ENCODE measurements at places on chromosomes 2 and 18.

DNA sequence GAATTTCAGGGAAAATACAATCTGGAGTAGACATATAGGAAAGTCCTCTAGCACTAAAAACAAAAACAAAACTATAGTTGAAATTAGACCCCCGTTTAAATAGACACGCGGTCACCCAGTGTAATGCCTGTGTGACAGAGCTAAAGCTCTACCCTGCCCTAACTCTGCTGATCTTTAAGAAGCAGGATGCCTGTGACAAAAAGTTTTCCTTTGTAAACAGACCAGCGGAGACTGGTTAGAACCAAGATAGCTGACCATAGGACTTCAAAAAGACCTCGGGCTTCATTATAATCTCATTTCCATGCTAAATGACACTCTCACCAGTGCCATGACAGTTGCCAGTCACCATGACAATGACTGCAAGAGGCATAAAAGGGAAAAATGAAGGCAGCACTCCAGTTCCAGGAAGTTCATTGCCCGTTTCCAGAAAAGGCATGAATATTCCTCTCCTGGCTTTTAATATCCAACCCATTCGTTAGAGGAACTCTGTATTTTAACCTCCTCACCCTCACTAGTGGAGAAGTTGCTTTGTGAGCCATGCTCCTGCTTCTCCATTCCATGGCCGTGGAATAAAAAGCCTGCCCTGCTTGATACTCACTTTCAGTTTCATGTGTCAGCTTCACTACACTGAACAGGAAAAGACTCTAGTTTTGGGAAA, 157.2 kb upstream of the COPS8 start:
- DNase-seq: no peak

- no peak for DNase-seq
These were observed 74.7 kb upstream of the PTPRM start for GRCh38 chr18:7492385-7492784.

GRCh38 chr2:63846487-63846886, 4.8 kb downstream of the UGP2 start:
- no peak for DNase-seq

GRCh38 chr18:3758531-3758930, 308.6 kb downstream of the TGIF1 start:
- no peak for DNase-seq

DNA sequence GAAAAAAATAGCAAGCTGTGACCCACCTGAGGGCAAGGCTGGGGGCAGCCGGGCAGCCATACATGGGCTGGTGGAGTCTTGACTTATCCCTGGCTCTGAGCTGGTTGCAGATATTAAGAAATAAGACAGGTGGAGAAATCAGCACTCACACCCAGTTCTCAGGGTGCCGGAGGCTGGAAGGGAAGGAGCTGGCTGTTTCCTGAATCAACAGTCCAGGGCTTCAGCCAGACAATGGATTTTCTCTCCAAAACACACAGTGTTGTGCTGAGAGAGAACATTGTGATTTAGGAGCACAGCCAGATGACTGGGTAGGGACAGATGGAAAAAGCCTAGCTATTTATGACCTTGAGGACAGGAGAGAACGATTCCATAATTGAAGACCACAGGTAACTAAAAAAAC, 208.8 kb downstream of the LDLRAD4 start:
- no peak for DNase-seq

- no peak for DNase-seq
These were observed 58.3 kb upstream of the MAPRE3 start for GRCh38 chr2:26911911-26912861.

GRCh38 chr2:64380853-64381527, 73.0 kb upstream of the LGALSL start:
- no peak for DNase-seq

DNA sequence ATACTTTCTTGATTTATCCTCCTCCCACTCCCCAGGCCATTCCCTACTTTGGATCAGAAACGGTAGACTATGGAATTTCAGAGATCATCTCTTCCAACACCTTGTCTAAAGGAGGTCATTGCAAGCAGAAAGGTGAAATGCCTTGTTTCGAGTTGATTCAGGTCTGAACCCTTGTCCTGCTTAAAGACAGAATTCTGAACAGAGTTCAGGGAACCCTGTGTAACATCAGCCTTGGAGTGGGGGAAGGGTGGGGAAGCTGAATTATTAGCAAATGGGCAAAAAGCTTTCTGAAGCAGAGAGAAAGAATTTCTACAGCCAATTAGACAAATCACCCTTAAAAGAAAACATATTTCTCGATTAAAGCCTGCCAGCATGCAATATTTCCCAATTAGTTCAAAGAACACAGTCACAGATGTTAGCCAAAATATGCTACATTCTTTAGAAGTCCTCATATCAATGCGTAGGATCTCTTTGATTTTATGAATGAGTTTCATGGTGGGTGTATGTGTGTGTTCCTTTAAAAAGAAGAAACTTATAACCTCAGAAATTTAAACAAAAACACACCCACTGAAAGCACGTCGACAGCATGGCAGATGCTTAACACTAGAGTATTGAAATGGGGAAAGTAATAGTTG, 353.1 kb downstream of the RND3 start:
- DNase-seq: no peak

GRCh38 chr2:183543222-183543621, 419.0 kb downstream of the NUP35 start:
- no peak for DNase-seq

- no peak for DNase-seq
These were observed 38.8 kb upstream of the OTOS start for GRCh38 chr2:240179186-240179815.

DNA sequence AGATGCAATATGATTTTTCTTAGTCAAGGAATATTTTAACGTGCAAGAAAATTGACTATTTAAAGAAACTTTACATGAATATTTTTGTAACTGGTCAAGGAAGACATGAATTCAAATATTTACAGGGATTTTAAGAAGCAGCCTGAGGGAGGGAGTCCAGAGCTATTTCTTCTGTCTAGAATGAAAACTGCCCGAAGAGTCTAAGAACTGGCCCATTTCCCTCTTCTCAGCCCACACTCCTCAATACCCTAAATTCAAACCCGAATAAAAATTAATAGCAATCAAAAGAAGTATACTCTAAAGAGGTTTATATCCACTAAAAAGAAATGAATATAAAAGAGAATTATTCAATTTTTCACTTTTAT, 6.5 kb upstream of the NDUFV2 start:
- no peak for DNase-seq

DNA sequence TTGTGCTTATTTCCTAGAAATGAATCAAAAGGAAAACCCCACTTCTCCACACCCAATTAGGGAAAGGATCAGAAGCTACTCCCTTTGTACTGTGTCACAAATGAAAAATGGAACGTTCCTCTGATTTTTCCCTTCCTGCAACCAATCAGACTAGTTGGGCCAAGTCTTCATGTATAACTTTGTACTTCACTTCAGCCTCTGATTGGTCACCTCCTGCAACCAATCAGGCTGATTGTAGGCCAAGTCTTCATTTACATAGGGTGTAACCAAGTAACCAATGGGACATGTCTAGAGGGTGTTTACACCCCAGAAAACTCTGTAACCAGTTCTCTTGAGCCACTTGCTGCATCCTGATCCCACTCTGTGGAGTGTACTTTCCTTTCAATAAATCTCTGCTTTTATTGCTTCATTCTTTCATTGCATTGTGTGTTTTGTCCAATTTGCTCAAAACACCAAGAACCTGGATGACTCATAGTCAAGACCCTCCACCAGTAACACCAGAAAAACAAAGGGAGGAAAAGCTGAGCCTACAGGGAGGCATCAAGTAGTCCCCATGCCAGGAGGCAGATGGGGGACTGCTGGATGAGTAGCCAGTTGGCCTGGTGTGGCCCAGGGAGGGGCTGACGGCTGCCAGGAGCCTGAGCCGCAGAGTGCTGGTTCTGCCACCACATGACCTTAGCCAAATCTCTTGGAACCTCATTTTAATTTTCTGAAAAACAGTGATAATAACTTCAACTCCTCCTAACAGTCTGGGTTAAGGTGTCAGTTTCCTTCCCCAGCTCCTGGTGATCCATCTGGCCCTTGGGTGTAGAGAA, 46.1 kb downstream of the SOWAHC start:
- no peak for DNase-seq

GRCh38 chr2:76692908-76693307, 829.3 kb downstream of the LRRTM4 start:
- DNase-seq: no peak

DNA sequence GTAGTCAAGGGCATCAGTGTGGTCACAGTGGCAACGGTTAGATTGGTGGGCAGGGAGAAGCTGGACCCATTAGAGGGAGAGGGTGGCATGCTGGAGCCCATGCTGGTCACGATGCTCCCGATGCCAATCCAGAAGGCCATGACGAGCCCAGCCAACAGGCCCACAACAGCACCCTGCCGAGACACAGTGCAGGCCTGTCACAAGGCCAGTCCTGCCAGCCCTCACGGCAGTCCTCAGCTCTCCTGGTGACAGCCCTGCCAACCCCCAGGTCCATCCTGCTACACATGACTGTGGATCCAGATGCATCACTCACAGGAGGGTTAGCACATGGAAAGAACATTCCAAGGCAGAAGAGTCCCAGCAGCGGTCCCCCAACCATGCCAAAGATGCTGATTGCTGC, 10.2 kb upstream of the ATRAID start:
- no peak for DNase-seq

- no peak for DNase-seq
These were observed 4.4 kb downstream of the LIMS2 start for GRCh38 chr2:127670957-127671290.

DNA sequence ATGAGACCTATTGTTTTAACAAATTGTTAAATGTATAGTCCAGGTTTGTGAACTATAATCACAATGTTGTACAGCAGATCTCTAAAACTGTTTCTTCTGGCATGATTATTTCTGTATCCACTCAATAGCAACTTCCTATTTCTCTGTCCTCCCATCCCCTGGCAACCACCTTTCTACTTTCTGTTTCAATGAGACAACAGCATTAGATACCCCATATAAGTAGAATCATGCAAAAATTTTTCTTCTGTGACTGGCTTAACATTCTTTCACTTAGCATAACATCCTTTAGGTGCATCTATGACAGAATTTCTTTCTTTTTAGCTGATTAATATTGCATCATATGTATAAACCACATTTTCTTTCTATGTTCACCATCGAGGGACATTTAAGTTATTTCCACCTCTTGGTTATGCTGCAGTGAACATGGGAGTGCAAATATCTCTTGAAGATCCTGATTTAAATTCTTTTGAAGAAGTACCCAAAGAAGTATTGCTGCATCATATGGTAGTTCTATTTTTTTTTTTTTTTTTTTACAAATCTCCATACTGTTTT, 713.5 kb downstream of the LRP1B start:
- DNase-seq: no peak

- no peak for DNase-seq
These were observed 226.9 kb downstream of the CYRIA start for GRCh38 chr2:16438613-16439321.

- no peak for DNase-seq
These were observed 39.1 kb downstream of the SLC3A1 start for GRCh38 chr2:44314362-44314761.

DNA sequence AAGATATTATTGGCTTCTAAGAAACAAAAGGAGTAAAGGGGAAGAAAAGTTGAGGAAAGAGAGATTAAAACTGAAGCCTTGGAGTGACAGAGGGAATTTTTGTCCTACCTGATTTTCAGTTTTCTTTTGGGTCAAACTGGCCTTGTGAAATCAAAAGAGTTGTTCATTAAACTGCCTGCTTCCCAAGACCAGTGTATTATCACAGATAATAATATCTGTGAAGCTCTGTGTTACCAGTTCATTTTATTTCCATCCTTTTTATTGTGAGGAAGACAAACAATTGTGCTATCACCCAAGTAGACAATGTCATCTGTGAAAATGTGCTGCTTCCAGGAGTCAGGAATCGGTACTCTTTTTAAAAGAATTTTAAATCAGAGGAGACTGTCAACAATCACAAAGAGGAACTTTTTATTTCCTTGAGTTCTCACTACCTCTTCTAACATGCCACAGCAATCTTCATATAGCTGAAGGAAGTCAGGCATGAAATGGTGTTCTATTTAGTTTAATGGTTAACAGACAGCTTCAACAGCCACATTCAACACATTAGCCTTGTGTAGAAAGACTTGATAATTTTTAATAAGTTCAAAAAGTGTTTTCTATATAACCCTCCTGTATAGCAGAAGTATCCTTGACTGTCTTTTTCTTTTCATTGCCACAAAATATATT, 554.8 kb downstream of the PIK3C3 start:
- no peak for DNase-seq

DNA sequence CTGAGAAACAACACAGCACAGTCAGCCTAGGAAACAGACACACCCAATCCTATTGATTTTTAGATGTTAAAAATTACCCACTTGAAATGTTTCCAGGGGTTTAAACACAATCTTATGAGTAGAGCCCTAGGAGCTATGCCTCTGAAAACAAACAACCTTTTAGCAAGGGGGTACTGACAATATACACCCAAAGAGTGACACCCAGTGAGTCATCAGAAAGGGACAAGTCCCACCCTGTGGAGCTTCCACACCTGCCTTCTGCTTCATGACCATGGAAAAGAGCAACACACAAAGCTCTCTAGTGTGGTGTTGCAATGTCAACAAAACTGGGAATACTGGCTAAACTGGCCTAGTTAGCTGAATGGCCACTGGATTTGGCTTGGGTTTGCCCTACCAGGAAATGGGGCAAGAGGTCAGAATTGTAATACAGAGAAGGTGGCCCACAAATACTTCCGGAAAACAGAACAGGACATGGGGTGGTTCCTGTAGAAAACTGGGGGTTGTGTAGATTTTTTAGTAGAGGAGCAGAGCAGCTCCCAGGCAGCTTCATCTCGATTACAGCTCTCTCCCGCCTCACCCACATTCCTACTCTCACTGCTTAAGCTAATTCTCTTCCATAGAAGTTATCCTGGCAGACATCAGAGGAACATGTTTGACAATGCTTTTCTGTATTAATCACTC, 98.2 kb downstream of the GAREM1 start:
- DNase-seq: no peak

- DNase-seq: no peak
These were observed 30.3 kb downstream of the NCOA1 start for GRCh38 chr2:24521162-24521857.

- no peak for DNase-seq
These were observed 1272.2 kb upstream of the LRRTM1 start for GRCh38 chr2:81576713-81577112.
